ENCODE measurements at places on chromosomes 2 and 18.
A peak's percentile ranks its signal among the peaks of the same experiment; 100 is the strongest.

GRCh38 chr2:117065912-117066311 lies 748.6 kb upstream of the DDX18 start:
- no peak for DNase-seq

DNA sequence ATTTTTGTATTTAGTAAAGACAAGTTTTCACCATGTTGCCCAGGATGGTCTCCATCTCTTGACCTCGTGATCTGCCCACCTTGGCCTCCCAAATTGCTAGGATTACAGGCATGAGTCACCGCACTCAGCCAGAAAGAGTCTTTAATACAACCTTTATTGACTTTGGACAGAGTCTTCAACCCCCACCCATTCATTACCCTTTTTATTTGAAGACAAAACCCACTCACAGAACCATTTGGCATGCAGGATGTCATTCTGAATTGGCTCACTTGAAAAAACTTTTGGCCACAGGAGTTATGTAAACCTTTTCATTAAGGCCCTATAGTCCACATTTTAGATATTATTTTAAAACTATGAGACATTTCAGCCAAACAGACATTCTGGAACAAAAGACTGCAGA lies 217.9 kb upstream of the RND3 start:
- DNase-seq = no peak

- no peak for DNase-seq
These were observed 13.2 kb downstream of the ARL4C start for GRCh38 chr2:234483568-234484251.

DNA sequence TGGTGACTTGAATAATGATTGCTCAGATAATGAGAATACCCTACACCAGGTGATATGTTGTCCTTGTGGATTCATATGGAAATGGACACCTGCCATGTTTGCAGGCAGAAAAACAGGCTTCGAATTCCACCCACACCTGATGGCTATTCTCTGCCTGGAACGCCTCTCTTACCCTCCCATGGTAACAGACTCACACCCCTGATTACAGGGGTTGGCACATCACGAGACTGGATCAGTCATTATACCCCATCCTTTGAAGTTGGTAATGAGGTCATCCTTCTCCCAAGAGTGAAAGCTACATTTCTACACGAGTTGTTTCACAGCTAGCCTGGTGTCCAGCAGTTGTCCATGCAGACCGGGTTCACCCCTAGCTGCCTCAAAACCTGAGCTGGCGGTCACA lies 71.4 kb upstream of the MBOAT2 start:
- DNase-seq = no peak

DNA sequence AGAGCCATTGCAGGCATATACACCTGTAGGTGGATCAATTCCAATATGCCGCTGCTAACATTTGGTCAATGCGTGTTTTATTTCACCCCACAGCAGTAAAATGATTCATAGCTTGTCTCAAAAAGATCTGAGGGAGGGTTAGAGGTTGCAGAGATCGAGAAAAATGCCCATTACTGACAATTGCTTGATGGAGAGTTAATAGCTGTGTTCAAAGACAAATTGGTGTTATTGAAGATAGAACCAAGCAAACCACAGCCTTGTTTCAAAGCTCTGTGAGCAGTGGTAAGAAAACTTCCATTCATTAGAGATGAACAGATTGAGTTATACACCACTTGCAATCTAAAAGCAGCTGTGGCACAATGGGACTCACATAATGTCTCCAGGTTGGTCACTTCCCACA lies 95.4 kb downstream of the KCNE4 start:
- no peak for DNase-seq

DNA sequence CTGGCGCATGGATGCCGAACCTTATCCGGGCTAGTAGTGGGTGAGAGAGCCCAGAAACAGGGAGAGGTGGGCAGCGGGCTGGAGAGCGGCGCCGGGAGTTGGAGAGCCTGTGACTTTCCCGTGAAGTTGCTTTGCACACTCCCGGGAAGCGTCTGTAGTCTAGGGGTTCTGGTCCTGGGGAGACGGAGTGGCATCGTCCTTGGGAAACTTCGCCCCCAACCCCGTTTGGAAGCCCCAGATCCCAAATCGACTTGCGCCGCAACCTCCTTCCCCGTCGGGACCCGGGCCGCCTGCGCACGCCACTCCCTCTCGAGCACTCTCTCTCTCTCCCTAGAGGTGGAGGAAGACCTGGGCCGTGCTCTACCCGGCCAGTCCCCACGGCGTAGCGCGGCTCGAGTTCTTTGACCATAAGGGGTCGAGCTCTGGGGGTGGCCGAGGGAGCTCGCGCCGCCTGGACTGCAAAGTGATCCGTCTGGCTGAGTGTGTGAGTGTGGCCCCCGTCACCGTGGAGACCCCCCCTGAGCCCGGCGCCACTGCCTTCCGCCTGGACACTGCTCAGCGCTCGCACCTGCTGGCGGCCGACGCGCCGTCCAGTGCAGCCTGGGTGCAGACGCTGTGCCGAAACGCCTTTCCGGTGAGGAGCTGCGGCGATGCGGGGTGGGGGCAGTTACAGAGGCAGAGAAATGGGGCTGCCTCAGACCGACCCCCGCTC lies 456 bp downstream of the DOK1 start:
- peak; percentile 51 for DNase-seq

- no peak for DNase-seq
These were observed 46.5 kb downstream of the RAB10 start for GRCh38 chr2:26080356-26080755.

DNA sequence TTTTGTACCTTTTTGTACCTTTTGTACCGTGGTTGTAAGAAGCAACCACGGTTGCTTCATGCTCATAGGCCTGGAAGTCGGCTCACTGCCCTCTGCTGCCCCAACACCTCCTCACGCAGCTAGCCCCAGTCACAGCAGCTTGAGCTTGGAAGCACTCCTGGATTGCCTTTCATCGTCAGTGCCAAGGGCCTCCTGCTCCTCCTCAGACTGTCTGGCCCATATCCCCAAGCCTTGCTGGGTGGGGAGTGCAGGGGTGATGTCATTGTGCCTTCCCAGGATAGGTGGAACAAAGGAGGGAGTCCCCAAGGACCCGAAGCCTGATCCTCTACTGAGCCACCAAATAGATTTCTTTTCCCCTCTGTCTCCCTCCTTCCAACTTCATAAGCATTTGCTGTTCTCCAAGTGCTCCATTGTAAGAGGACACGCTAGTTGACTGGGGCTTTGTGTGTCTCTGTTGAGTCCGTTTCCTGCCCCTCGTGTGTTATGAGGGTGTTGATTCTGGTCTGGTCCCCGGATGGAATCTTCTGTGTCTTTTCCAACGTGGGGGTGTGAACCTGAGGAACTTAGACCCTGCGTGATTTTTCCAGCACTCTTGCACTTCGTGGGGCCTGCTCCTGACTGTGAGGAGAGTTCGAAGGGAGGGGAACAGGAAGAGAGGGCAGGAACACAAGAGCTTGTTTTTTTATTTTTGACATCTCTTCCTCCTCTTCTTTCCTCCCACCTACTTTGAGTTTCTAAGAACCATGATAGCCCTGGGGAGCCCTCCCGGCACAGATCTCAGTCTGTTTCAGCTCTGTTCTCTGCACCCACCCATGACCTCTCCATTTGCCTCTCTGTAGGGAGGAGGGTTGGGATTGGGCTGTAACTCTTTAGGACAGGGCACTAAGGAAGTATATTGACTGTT lies 127.2 kb upstream of the EML6 start:
- no peak for DNase-seq

GRCh38 chr18:73842795-73843394 lies 304.7 kb downstream of the FBXO15 start:
- peak; percentile 42 for DNase-seq

DNA sequence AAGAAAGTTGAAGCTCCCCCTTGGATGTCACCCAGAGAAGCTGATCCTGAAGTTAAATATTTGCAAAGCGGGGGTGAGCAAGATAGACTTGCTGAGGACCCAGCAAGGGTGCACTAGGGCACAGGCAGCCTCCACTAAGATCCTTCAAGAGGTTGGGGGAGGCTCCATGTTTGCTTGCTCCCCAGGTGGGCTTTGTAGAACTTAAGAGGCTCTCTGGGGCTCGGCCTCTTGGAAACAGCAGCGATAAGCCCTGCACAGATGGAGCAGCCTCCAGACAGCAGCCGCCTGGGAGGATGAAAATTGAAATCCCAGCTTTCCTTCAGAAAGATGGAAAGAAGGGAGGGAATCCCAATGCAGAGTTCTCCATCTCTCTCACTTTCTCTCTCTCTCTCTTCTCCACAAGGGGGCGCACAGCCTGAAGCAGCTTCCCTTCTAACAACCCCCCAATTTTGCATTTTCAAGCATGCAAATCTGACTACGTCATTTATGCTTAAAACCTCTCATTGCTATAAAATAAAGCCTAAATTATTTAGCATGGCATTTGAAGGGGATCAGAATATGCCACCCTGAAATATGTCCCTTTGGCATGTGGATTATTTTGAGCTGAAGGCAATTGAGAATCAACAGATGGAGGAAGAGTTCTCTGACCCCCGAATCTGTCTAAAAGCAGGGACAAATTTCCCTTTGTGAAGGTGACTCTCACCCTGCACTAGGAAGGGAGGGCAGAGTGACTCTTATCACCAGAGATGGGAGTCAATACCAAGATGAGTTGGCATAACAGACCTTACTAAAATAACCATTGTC lies 185.7 kb upstream of the KLHL29 start:
- no peak for DNase-seq

- DNase-seq = no peak
These were observed 29.3 kb downstream of the HS1BP3 start for GRCh38 chr2:20621366-20622295.

GRCh38 chr18:65567372-65567771 lies 183.4 kb upstream of the CDH7 start:
- DNase-seq = no peak

DNA sequence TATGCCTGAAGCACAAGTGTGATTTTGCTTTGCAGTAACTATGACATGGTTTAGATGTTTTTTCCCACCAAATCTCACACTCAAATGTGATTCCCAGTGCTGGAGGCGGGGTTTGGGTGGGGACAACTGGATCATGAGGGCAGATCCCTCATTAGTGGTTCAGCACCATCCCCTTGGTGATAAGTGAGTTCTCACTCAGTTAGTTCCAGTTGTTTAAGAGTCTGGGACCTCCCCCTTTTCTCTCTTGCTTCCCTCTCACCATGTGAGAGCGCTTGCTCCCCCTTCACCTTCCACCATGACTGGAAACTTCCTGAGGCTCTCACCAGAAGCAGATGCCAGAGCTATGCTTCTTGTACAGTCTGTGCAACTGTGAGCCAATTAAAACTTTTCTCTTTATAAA lies 102.9 kb downstream of the NBAS start:
- no peak for DNase-seq

DNA sequence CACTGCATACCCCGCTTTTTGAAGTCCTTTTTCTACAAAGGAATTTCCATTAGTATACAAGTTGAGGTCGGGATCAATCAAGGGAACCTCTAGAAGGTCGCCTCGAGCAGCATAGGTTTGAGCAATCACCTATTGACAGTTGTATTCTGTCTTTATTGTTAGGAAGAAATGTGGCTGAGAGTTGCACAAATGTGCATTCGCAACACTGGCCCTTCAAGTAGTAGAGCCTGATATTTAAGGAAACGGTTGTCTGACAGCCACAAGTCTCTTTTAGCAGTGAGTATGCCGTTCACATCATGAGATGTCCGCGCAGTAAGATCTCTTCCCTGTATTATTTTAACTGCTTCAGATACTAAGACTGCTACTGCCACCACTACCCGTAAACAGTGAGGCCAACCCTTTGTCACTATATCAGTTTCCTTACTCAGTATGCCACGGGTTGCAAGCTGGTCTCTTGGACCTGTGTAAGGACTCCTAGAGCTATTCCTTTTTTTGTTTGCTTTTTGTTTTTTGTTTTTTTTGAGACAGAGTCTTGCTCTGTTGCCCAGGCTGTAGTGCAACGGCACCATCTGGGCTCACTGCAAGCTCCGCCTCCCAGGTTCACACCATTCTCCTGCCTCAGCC lies 10.0 kb upstream of the STARD7 start:
- DNase-seq = no peak

DNA sequence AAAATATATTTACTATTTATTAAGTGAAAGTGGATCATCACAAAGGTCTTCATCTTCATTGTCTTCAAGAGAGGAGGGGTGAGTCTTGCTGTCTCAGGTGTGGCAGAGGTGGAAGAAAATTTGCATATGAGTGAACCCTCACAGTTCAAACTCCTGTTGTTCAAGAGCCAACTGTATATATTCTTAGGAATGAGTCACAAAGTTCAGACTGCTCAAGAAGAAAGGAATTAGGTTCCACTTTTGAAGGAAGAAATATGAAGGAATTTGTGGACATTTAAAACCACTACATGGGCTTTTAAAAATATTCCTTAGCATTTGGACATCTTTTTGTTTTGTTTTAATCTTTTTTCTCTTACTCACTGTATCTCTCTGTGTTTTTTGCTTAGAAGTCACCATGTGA lies 212.6 kb downstream of the INSIG2 start:
- DNase-seq = no peak

- no peak for DNase-seq
These were observed 47.0 kb downstream of the COL4A4 start for GRCh38 chr2:227117027-227117426.

- DNase-seq = no peak
These were observed 251.3 kb upstream of the EPAS1 start for GRCh38 chr2:46045888-46046287.

GRCh38 chr2:61910603-61911002 lies 5.1 kb downstream of the COMMD1 start:
- DNase-seq = no peak

DNA sequence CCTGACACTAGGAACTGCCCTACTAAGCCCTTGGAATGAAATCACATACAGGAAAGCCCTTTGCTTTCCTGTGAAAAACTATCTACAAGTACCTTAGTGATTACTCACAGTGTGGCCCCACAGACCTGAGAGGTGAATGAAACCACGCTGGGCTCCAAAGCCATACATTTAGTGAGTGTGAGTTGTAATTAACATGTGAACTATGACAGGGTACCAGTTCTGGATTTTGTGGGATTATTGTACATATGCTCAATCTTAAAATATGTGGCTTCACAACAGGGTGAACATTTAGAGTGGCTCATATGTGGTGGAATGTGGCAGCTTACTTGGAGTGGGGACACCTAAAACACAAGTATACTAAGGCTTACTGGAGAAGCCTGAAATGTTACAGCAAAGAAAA lies 12.3 kb downstream of the KCTD1 start:
- no peak for DNase-seq

GRCh38 chr2:101577173-101577572 lies 102.3 kb upstream of the RFX8 start:
- DNase-seq = no peak

GRCh38 chr2:223846515-223846914 lies 9.1 kb upstream of the AP1S3 start:
- DNase-seq = no peak

DNA sequence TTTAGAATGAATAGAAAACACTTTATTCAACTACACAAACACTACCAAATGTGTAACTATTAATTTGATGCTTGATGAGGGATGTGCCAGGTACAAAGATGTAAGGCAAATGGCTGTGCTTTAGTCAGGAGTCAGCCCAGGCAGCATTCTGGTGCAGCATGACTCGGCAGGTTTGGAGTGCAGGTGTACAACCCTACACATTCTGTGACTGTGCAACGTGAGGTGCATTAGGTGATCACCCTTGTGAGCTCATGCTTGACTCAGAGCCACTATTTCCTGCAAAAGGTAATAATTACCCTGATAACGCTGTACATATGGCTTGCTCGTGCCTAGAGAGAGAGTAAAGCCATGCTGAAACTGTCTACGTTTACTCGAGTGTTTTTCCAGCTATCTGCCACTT lies 288.7 kb upstream of the DSEL start:
- no peak for DNase-seq

- DNase-seq = no peak
These were observed 108.8 kb downstream of the ACKR3 start for GRCh38 chr2:236678307-236678975.

- no peak for DNase-seq
These were observed 19.2 kb downstream of the CDC42EP3 start for GRCh38 chr2:37652199-37652640.

- DNase-seq = no peak
These were observed 206.9 kb upstream of the SPRED2 start for GRCh38 chr2:65639156-65639864.
